ENCODE measurements at places on chromosomes 12 and 14.

DNA sequence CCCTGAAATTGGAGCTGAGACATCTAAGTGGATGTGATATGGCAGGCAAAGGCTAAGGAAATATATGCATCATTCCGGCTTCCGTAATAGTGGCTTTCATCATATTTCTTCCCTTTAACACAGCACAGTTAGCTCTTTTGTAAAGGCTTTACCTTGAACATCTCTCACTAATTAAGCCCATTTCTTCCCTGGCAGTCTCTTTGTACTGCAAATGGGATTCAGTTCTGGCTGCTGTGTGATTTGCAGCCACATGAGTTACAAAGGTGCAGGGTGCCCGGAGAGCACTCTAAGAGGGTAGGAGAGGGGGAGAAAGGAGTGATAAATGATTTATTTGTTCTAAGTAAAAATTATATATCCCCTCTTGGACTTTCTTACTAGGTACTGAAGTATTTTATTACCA lies 232.1 kb upstream of the CCDC196 start:
- DNase-seq: no peak

- no peak for DNase-seq
Observed at GRCh38 chr12:132685400-132685799, 1.7 kb downstream of the POLE start.

DNA sequence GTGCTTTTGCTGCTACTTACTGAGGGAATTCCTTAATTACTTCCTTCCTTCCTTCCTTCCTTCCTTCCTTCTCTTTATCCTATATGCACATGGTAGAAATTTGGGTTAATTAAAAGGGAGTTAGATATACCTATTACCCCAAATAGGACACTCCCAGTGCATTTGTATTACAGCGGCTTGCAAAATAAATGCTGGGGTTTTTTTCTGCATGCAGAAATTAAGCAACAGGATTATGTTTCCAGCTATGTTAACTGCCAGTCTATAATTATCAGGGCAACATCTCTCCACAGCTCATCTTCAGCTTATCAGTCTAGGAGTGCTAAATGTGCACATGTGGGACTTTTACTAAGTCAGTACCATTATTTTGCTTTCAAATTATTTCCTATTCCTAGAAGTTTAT lies 132.9 kb upstream of the SLC35F4 start:
- DNase-seq: no peak

DNA sequence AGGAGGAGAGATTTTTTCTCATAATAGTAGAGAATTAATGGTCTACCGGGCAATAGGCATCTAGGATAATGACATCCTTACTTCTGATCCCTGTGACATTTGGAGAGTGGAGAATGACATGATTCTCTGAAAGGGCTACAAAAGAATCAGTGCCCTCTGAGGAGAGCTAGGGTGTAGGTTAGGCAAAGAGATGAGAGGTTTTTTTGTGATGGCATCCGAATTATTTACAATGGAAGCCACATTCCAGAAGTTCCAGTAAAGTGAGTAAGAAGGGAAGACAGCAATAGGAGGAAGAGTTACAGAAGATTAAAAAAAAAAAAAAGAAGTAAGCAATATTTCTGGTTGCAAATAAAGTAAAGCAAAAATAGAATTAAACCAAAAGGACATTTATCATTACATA lies 478.0 kb downstream of the RMST start:
- DNase-seq: no peak

- no peak for DNase-seq
Observed at GRCh38 chr12:132686825-132687210, 324 bp downstream of the POLE start.

- no peak for DNase-seq
Observed at GRCh38 chr12:4416276-4416675, 29.3 kb downstream of the FGF6 start.

DNA sequence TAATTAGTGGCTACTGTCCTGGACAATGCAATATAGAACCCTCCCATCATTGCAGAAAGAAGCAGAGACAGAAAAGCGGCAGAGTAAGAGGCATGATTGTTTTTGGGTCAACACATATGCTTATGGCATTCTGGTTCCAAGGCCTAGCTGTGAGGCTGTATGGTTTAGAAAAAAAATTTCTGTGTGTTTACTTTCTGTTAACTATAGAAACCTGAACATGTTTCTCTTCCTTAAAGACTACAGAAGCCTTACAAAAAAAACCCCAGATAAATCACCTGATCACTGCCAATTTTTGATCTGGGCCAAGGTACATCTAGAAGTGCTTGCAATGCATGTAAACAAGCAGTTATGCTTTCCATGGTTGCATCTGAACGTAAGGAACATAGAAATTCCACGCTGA lies 100.0 kb upstream of the HECTD1 start:
- DNase-seq: no peak

DNA sequence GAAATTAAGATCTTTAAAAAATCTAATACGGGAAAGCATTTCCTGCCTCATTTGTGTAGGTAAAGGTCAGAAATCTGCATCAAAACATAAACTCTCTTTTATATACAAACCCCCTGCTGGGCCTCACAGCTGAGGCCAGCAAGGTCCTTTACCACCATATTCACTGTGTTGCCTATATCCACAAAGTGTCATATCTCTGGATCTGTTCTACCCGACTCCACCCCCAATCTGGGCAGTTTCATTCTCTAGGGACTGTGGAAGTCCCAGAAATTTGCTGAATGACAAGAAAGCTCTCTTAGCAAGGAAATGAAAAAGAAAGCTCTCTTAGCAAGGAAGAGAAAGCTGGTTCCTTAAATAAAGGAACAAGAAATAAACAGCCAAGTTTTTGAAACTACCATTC lies 301.7 kb downstream of the KCNH5 start:
- no peak for DNase-seq

DNA sequence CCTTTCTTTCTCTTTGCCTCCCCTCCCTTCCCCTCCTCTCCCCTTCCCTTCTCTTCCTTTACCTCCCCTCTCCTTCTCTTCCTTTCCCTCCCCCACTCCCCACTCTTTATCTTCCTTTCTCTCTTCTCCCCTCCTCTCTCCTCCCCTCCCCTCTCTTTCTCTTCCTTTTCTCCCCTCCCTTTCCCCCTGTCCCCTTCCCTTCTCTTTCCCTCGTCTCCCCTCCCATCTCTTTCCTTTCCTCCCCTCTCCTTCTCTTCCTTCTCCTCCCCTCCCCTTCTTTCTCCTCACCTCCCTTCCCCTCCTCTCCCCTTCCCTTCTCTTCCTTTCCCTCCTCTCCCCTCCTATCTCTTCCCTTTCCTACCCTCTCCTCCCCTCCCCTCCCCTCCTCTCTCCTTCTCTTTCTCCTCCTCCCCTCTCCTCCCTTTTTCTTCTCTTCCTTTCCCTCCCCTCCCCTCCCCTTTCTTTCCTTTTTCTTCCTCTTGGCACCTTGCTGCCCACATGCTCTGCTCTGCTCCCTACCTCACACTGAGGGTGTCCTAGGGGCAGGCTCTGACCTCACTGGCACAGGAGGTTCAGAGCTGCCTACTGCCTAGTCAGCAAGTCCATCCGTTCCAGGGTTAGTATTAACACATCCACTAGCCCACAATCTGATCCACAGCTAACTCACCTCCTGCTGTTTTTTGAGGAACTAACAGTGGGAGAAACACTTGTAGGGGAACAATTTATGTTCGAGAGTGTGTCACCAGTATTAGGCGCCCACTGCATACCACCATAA lies 101.0 kb downstream of the NUAK1 start:
- no peak for DNase-seq

DNA sequence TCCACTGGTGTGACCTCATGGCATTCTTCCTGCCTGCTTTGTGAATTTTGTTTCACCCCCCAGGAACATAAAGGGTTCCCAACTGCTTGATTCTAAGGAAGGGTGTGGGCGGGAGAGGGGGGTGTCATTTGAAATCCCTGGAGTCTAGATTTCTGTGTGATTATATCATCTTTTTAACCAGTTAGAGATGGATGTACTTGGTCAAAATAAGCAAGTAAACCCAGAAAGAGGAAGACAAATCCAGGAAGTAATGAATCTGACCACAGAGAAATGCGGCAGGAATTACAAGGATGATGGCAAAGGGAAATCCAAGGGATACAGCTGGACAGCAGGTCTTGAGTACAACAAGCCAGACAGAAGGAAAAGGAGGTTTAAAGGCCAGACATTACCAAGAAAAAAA lies 38.9 kb downstream of the DMAC2L start:
- no peak for DNase-seq

GRCh38 chr14:71168564-71169427 lies 261.5 kb downstream of the PCNX1 start:
- DNase-seq: no peak

- no peak for DNase-seq
Observed at GRCh38 chr12:442235-442884, 17.4 kb upstream of the B4GALNT3 start.

DNA sequence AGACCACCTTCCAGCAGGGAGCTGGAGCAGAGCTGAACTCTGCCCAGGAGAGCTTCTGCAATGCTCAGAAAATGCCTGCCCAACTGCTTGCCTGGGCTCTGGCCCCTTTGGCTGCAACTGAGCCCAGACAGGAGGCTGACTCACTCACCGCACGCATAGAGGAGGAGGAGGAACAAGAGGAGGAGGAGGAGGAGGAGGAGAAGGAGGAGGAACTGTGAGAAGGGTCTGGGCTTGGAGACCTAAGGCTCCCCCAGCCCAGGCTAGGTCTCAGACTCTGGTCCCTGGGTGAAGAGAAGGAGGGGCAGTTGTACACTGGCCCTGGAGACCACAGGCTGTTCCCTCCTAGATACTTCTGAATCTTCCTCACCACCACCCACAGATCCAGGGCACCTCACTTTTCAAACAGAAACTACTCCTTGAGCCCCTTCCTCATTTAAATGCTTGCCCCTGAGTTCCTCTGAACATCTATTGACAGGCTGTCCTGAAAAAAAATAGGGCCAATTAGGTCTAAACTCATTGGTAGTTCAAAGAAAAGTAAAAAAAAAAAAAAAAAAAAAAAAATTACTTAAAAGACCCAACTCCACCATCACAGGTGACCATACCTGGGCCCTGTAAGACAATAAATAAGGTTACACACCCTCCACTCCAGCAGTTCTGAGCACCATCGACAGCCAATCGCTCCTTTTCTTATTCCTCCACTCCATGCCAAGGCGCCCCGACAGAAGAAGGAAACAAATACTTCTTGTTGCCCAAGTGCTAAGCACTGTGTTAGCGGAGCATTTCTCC lies 674 bp downstream of the VDR start:
- DNase-seq: no peak

GRCh38 chr14:50533806-50534205 lies 1.4 kb upstream of the MAP4K5 start:
- DNase-seq: no peak

GRCh38 chr12:90990611-90991010 lies 14.2 kb downstream of the EPYC start:
- DNase-seq: no peak

GRCh38 chr12:2395354-2395977 lies 342.7 kb downstream of the CACNA1C start:
- no peak for DNase-seq

DNA sequence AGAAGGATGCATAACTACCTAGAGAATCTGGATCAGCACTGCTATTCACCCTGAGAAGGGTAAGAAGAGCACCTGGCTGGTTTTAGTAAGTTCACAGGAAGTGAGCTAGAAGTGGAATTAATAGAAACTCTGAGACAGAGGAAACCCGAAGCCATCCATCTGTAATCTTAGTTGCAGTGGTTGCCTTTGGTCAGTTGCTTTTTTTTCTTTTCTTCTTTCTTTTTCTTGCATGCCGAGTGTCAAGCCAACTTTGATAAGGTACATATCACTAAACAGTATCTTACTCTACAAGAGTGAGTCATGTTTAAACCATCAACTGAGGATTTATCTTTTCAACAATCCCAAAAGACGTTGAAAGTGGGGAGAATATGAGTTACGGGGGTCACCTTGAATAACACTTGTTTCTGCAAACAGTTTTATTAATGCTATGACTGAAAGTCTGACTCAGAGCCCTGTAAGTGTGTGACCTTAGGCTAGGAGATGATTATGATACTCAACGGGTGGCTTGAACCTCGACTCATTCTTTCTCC lies 26.7 kb downstream of the C12orf75 start:
- no peak for DNase-seq

- no peak for DNase-seq
Observed at GRCh38 chr12:67070604-67071003, 198.6 kb upstream of the CAND1 start.

DNA sequence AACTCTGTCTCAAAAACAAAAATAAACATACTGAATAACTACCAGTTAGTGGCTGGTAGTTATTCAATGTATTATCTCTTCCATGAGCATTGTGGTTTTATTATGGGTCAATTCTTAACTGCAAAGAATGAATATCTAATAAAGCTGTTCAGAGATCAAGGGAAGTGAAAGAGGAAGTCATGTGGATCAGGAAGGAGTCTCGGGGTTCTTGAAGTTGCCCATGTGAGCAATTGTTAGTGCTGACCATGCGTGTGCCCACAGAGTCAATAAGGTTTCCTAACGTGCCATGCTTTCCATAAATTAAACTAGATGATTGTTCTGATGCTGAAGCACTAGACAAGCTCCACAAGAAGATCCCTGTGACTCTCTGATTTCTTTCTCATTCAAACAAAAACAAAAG lies 136.5 kb upstream of the CPSF6 start:
- DNase-seq: no peak

- DNase-seq: no peak
Observed at GRCh38 chr14:60508363-60508706, 611 bp upstream of the SIX6 start.

DNA sequence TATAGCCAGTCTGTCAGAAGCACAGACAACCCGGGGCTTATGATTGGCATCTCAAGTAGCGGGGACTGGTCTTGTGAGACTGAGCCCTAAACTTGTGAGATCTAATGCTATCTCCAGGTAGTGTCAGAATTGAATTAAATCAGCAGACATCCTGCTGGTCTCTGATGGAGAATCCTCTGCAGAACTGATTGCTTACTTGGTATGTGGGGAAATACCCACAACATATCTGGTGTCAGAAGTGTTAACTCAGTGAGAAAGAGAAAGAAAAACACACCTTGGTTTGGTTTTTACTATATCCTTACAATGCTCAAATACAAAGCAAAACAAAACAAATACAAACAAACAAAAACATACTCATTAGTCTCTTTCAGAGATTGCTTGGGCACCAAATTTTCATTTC lies 10.0 kb downstream of the SEL1L start:
- DNase-seq: no peak

- peak; percentile 62 for DNase-seq
Observed at GRCh38 chr12:76558684-76559399, 729 bp downstream of the OSBPL8 start.

DNA sequence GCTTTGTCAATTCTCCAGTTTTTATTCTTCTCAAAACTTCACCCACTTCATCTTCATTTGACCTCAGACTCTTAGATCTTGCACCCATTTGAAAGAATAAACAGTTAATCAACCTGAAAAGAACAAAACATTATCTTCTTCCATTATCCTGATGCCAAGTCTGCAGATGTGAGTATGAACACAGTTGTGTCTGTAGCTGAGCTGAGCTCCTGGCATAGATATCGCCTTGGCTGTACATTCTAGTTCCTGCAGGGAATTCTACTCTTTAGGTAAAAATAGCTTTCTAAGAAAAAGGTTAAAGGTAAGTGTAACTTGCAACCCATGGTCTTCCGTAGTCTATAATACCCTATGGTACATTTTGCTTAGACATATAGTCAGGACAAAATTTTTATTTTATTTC lies 169.7 kb downstream of the KCNA5 start:
- DNase-seq: no peak

GRCh38 chr12:121465921-121466793 lies 66.2 kb downstream of the RNF34 start:
- no peak for DNase-seq

Data from anterior cingulate cortex (tissue), 58 donors.